ENCODE measurements at places on chromosomes 7 and 10. TPM values are rescaled to one million over a fixed set of nuclear protein-coding genes. Genes with fewer than 3 reads are reported as not detected.

The CFAP58 gene
- total RNA-seq = 0.89 TPM

The RAMP3 gene
- 32.3 TPM for total RNA-seq

The VIPR2 gene
- not detected for total RNA-seq

The SH3PXD2A gene
- 2.6 TPM for total RNA-seq

The CPXM2 gene
- 0.26 TPM for total RNA-seq

The TLX1 gene
- not detected for total RNA-seq

The CCT6A gene
- total RNA-seq = 171 TPM

The ECHDC3 gene
- 16.7 TPM for total RNA-seq
